Endothelial cell of coronary artery (primary cell): ENCODE measurements at places on chromosomes 3 and 15. TPM values are rescaled to one million over a fixed set of nuclear protein-coding genes. Genes with fewer than 3 reads are reported as not detected.

The EXD1 gene
- under 0.01 TPM in 1 of 2 replicates, not detected in the other for total RNA-seq

The PDZRN3 gene
- total RNA-seq, result 0.09 and 0.18 TPM in 2 replicates

The CD200 gene
- 3.6 and 7.3 TPM in 2 replicates for total RNA-seq

The ZBTB47 gene
- total RNA-seq, result 16.2 and 28.0 TPM in 2 replicates

The HHLA2 gene
- total RNA-seq, result not detected in 2 replicates

The PLOD2 gene
- total RNA-seq, result 156 and 649 TPM in 2 replicates

The SCG5 gene
- total RNA-seq, result 0.09 and 2.4 TPM in 2 replicates

The CHST13 gene
- not detected in 2 replicates for total RNA-seq

The WDR93 gene
- total RNA-seq, result under 0.01 TPM in 2 replicates

The CFAP100 gene
- not detected in 2 replicates for total RNA-seq

The TLR9 gene
- not detected in 2 replicates for total RNA-seq

The STRA6 gene
- 0.85 TPM in 1 of 2 replicates, not detected in the other for total RNA-seq
